ENCODE measurements at places on chromosomes 3 and 15.

DNA sequence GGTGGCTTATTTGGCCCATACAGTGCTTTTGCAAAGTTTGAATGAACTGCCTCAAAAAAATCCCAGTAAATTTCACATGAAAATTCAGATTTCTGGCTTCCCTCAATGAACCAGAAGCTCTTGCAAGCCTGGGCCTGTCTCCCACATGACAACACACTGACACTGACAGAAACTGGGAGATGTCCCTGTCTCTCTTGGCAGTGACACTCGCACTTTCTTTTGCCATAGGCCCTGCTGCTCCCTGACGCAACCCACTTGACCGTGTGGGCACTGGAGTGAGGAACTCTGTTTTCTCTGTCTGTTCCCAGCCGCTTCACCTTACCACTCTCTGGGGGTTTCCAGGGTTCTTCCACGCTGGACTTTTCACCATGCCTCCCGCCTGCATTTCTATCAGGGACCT is 524.5 kb downstream of the SHQ1 start:
- H3K36me3 ChIP-seq, result no peaks in the 10 kb centered on the region
- no peak overlapping the region for H3K27ac ChIP-seq
- H3K4me1 ChIP-seq, result peaks cover 4% of the 10 kb centered on the region
- DNase-seq, result no peak

DNA sequence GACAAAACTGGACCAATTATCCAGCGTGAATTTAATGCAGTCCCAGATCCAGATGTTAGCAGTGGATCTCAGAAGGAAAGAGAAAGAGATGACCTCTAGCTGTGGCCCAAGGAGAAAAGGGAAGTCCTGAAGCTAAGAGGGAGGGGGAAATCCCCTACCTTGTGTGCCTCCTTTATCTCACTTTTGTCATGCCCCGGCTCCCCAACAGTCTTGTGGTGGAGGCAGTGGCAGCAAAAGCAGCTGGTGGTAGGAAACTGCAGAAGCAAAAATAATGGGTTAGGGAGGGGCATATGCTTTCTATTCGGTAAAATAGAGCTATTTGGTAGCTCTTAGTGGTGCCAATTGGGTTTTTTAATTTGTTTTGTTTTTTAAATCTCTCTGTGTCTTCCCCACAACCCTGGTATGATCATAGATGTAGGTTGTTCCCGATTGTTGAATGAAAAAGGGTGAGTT is 56.5 kb downstream of the MCTP2 start:
- no peaks in the 10 kb centered on the region for H3K4me1 ChIP-seq
- H3K36me3 ChIP-seq, result peaks cover 5% of the 10 kb centered on the region
- no peaks in the 10 kb centered on the region for H3K27me3 ChIP-seq

GRCh38 chr15:64806509-64806908 is 18.9 kb downstream of the PIF1 start:
- H3K4me1 ChIP-seq, result peaks cover 17% of the 10 kb centered on the region
- H3K27me3 ChIP-seq, result peaks cover 10% of the 10 kb centered on the region
- no peak overlapping the region for H3K4me3 ChIP-seq
- no peak overlapping the region for H3K27ac ChIP-seq
- no peaks in the 10 kb centered on the region for H3K36me3 ChIP-seq

DNA sequence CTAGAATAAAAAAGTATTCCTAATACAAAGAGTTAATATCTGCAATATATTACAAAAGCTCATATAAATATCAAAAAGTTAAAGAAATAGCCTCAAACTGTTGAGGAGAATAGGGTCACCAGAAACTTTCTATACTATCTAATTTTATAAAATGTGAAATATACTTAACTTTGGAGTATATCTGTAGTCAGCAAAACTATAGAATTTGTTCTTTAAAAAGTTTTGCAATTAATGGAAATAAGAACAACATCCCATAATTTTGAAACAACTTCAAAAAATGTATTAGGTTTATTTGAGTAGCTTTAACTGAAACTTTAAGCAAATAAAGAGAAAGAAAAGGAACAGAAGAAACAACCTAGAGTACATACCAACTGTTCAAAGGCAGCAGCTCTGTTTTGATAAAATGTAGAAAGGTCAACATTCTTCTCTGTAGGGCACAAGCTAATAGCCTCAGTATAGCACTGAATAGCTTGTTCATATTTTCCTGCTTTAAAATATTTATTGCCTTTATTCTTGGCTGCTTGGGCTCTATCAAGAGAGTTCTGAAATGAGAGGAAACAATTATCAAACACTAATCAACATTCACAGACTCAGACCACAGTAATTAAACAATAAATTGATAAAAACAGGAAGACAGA is 14.3 kb downstream of the TOMM70 start:
- no peak overlapping the region for H3K27ac ChIP-seq
- H3K4me3 ChIP-seq, result no peak overlapping the region
- H3K36me3 ChIP-seq, result peaks cover 3% of the 10 kb centered on the region
- peaks cover 2% of the 10 kb centered on the region for H3K27me3 ChIP-seq
- H3K4me1 ChIP-seq, result no peaks in the 10 kb centered on the region

GRCh38 chr3:120077731-120078130 is 16.5 kb downstream of the GSK3B start:
- no peak overlapping the region for H3K4me3 ChIP-seq
- H3K27me3 ChIP-seq, result no peaks in the 10 kb centered on the region
- no peaks in the 10 kb centered on the region for H3K36me3 ChIP-seq
- H3K27ac ChIP-seq, result no peak overlapping the region
- H3K4me1 ChIP-seq, result peaks cover 5% of the 10 kb centered on the region

- H3K27me3 ChIP-seq, result no peaks in the 10 kb centered on the region
- no peak for DNase-seq
- H3K36me3 ChIP-seq, result no peaks in the 10 kb centered on the region
- H3K27ac ChIP-seq, result no peak overlapping the region
- peaks cover 17% of the 10 kb centered on the region for H3K4me1 ChIP-seq
These were observed 202.3 kb downstream of the NEK10 start for GRCh38 chr3:27166888-27167287.

- DNase-seq, result no peak
- no peaks in the 10 kb centered on the region for H3K4me1 ChIP-seq
- H3K4me3 ChIP-seq, result no peak overlapping the region
- no peak overlapping the region for H3K27ac ChIP-seq
These were observed 22.3 kb downstream of the NKIRAS1 start for GRCh38 chr3:23894254-23895061.

DNA sequence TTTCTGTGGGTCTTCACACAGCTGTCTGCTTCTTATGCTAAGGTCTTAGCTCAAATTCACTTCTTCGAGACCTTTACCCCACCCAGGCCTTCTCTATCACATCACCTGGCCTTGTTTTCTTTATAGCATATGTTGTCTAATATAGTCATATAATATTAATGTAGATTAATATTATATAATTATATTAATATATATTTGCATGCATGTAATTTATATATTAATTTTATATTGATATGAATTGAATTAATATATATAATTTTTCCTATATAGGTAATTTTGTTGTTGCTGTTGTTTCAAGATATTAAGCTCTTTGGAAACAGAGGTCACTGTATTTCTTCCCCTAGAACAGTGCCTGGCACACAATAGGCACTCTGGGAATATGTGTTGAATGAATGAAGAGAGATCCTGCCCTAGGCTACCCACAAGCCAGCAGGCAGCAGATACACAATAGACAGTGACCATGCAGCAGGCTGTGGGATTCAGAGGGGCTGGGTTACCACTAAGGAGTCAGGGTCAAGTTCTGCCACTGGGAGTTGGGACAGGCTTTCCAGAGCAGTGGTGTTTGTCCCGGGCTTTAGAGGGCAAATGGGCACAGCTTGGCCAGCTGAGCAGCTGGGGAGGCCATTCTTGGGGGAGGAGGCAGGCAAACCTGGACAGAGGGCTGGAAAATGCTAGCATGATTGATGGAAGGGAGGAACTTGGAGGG is 126.3 kb downstream of the DNAJB8 start:
- no peak overlapping the region for H3K27ac ChIP-seq
- peaks cover 33% of the 10 kb centered on the region for H3K4me1 ChIP-seq
- no peak overlapping the region for H3K4me3 ChIP-seq
- peaks cover 6% of the 10 kb centered on the region for H3K27me3 ChIP-seq

DNA sequence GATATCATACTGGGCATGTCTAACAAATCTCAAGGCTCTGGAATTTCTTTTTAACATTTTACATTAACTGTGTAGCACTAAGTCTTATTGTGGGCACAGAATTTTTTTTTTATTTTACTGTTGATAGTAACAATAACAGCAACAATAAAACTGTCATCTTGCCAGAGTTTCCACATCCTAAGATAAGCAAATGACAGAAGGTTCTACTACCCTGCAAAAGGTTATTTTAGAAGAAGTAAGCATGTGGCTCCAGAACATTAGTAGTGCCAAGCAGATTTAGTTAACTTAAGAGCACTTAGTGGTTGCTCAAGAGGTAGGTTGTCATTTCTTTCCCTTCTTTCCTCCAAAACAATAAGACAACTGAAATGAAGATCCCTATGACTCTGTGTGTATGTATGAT is 743.0 kb upstream of the CBLB start:
- H3K4me3 ChIP-seq, result no peak overlapping the region
- H3K36me3 ChIP-seq, result no peaks in the 10 kb centered on the region
- no peak for DNase-seq
- H3K27ac ChIP-seq, result no peak overlapping the region

DNA sequence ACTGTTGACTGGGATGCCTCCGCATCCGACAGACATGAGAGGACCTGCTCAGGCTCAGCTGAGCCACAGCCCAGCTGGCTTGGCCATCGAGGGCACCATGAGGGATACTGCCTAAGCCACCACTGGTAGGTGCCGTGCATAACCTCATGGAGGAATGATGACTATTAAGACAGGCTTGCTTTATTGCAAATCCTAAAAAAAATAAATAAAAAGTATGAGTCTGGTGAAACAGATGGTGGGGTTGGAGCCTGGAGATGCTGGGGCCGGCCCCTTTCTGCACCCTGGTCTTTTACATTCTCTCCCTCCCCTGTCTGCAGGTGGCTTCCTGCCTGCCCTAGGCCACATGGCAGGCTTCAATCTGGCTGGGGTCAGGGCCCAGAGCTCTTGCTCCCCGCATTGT is 24.0 kb upstream of the RAD18 start:
- peaks cover 4% of the 10 kb centered on the region for H3K36me3 ChIP-seq
- H3K4me3 ChIP-seq, result no peak overlapping the region
- H3K27me3 ChIP-seq, result peaks cover 4% of the 10 kb centered on the region
- peaks cover 39% of the 10 kb centered on the region for H3K4me1 ChIP-seq
- DNase-seq, result no peak

DNA sequence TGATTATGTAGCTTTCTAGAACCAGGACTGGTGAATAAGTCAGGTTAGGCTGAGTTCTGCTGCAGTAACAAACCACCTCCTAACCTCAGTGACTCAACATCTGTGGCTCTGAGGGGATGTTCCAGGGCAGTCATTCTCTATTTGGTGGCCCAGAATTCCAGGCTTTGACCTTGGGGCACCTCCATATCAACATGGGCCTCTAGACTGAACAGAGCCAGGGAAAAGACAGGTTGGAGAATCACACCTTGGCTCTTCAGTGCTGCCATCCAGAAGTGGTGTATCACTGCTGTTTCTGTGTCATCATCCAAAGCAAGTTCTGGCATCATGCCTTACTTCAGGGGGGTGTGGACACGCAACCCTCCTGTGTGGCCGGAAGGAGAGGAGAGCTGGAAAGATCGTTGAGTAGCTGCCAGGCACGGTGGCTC is 15.3 kb downstream of the ZBTB47 start:
- H3K4me1 ChIP-seq, result peaks cover 32% of the 10 kb centered on the region
- H3K4me3 ChIP-seq, result peak overlapping the region; percentile 75
- peak overlapping the region; percentile 100 for H3K27ac ChIP-seq
- peaks cover 4% of the 10 kb centered on the region for H3K36me3 ChIP-seq

DNA sequence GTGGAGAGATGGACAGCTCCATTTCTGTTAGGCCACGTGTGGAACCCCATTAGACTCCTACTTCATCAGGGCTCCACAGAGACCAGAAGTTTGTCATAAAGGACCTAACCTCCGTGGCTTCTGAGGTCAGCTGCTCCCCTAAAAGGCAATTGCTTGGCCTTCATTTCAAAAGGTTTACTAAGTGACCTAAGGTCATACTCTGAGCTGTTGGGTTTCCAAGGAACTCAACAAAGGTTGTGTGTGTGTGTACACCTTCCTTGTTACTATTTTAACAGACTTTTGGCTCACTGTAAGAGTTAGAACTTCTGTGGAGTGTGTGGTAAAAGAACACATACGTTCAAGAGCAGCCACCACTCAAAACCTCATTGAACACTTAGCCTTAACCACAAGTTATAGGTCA is 73.9 kb downstream of the SEC22A start:
- H3K27me3 ChIP-seq, result peaks cover 3% of the 10 kb centered on the region
- no peaks in the 10 kb centered on the region for H3K36me3 ChIP-seq
- H3K27ac ChIP-seq, result no peak overlapping the region

DNA sequence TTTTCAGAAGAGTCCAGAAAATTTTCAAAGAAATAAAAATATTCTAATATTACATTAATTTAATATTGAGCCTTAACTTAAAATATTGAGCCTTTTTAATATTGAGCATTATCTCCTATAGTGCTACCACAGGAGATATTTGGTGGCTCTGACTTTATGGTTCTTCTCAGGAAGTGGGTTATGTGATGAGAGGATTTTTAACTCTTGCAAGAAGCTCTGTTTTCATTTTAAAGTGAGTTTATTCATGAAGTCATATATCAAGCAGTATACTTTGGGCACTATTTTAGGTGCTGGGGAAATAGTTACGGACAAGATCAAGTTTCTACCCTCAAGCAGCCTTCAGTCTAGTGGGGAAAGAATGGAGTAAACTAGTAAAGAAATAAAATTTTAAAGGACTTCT is 13.4 kb upstream of the MBNL1 start:
- H3K27ac ChIP-seq, result no peak overlapping the region
- no peaks in the 10 kb centered on the region for H3K36me3 ChIP-seq
- no peaks in the 10 kb centered on the region for H3K4me1 ChIP-seq
- no peaks in the 10 kb centered on the region for H3K27me3 ChIP-seq

DNA sequence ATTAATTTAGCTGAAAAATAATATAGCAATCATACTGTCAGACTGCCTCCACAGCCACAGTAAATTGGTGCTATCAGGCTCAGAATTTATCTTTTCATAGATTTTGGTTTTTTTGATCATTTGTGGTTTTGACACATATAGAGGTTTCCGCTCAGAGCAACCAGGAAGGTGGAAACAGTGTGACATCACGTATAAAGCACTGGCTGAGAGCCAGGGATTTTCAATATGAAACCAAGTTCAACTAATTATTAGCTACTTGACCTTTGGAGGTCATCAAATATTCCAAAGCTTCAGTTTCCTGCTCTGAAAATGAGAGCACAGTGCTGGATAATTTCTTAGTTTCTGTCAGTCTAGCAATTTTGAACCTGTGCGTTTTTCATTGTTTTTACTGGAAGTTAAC is 433.8 kb upstream of the SUCLG2 start:
- H3K27ac ChIP-seq, result no peak overlapping the region
- no peak for DNase-seq
- H3K36me3 ChIP-seq, result no peaks in the 10 kb centered on the region
- H3K4me3 ChIP-seq, result no peak overlapping the region

- no peak for DNase-seq
- H3K4me1 ChIP-seq, result peaks cover 28% of the 10 kb centered on the region
- H3K27ac ChIP-seq, result no peak overlapping the region
- H3K36me3 ChIP-seq, result no peaks in the 10 kb centered on the region
- H3K4me3 ChIP-seq, result no peak overlapping the region
- H3K27me3 ChIP-seq, result no peaks in the 10 kb centered on the region
These were observed 62.5 kb downstream of the CBLB start for GRCh38 chr3:105806359-105806758.

- no peak overlapping the region for H3K27ac ChIP-seq
- no peaks in the 10 kb centered on the region for H3K27me3 ChIP-seq
- no peaks in the 10 kb centered on the region for H3K36me3 ChIP-seq
- H3K4me3 ChIP-seq, result no peak overlapping the region
- no peaks in the 10 kb centered on the region for H3K4me1 ChIP-seq
These were observed 406.9 kb upstream of the ADAMTS9 start for GRCh38 chr3:65094723-65095122.

GRCh38 chr3:127149621-127150310 is 43.2 kb upstream of the PRR23E start:
- H3K4me1 ChIP-seq, result no peaks in the 10 kb centered on the region
- no peak for DNase-seq
- no peak overlapping the region for H3K4me3 ChIP-seq
- H3K36me3 ChIP-seq, result peaks cover 5% of the 10 kb centered on the region
- no peak overlapping the region for H3K27ac ChIP-seq
